Spinal cord (tissue), 10 donors: ENCODE measurements at places on chromosomes 6 and 20. TPM values are rescaled to one million over a fixed set of nuclear protein-coding genes. Genes with fewer than 3 reads are reported as not detected.
A peak's percentile ranks its signal among the peaks of the same experiment; 100 is the strongest.

- H3K27me3 ChIP-seq: peaks cover 78% of the 10 kb centered on the region
- H3K4me3 ChIP-seq: no peak overlapping the region
- H3K36me3 ChIP-seq: no peaks in the 10 kb centered on the region
- H3K4me1 ChIP-seq: peaks cover 37% of the 10 kb centered on the region
- peak; percentile 83 for DNase-seq
Observed at GRCh38 chr20:20362774-20363433, 5.0 kb upstream of the INSM1 start.

DNA sequence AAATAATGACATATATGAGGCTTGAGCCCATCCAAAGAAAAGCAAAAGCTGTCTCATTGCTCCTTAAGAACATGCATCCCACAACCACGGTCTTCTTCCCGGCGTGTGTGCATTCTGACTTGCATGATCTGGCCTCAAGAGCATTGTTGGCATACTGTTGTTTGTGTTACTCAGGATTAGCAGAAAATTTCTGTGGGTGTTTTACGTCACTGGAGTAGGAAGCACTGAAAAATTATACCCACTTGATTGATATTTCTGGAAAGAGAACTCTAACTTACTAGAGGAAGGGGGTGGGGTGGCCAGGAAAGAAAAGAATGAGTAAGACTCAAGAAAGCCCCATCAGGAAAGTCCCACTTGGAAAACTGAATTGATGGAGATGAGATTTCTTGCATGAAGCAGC lies 326.2 kb upstream of the PRDM1 start:
- DNase-seq: no peak
- H3K4me1 ChIP-seq: no peaks in the 10 kb centered on the region
- H3K27ac ChIP-seq: no peak overlapping the region
- H3K27me3 ChIP-seq: no peaks in the 10 kb centered on the region
- H3K4me3 ChIP-seq: no peak overlapping the region

DNA sequence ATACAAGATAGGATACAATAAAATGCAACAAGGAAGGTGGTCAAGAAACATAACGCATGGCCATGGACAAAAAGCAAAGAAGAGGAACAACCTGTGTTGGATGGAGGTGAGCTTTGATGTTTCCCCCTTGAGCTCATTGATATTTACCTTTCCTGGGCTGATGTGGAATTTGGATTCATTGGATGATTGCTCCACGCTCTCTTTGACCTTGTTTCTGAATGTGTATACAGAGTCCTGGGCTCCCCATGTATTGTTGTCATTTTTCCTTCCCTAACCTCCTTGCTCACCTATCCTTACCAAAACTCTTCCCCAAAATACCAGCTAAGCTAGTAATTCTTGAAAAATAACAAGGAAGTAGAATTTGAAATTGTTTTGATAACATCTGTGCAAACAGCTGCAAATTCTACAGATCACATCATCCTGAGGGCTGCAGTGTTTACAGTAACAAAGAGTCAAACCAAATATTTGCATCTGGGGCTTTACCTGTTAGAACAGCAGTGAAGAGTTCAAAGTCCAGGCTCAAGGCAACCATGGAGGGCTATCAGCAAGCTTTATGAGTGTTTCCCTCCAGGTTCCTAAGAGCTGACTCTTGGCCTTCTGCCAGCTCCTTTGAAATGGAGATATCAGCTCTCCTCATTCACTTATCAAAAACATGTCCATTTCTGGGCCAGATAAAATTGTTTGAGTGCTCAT lies 214.3 kb upstream of the MARCKS start:
- H3K27ac ChIP-seq: no peak overlapping the region
- no peak overlapping the region for H3K4me3 ChIP-seq
- no peaks in the 10 kb centered on the region for H3K36me3 ChIP-seq
- no peaks in the 10 kb centered on the region for H3K27me3 ChIP-seq

DNA sequence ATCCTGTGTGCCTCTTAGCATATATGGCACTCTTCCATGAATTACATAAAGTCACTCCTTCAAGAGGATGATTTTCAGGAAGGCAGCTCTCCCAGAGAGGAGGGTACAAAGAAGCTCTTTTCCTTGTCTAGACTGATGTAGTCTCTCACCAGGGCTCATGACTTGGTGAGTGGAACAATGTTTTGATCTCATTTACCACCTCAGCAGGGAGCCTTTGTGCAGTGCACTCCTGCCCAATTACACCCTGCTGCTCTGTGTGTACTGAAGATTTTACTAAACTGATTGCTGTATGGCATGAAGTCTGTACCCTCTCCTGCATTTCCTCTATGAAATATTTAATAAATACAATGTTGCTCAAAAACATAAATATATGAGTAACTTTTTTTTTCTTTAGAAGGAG lies 598.3 kb upstream of the HS3ST5 start:
- no peaks in the 10 kb centered on the region for H3K36me3 ChIP-seq
- no peak overlapping the region for H3K27ac ChIP-seq

Gene AKAP12
- total RNA-seq: 292 TPM

Gene ZNF165
- 1.7 TPM for total RNA-seq

DNA sequence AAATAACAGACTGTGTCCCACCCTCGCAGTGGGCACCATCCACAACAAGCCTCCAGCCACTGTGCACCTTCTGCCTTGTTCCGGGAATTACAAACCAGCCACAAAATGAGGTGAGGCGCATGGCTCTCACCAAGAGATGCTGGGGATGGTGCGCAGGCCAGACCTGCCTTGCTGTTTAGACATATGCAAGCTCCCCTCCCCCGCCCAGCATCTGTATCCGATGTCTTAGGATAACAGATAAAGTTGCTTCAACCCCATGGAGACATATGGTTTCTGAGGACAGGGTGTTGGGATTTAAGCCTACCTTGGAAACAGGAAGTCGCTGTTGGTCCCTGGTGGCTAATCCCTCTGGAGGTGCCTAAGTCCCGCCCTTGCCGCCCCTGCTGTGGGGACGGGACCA lies 50.4 kb upstream of the MPC1 start:
- DNase-seq: no peak
- no peak overlapping the region for H3K4me3 ChIP-seq
- no peak overlapping the region for H3K27ac ChIP-seq
- H3K4me1 ChIP-seq: peaks cover 13% of the 10 kb centered on the region

- no peak overlapping the region for H3K4me3 ChIP-seq
- peaks cover 11% of the 10 kb centered on the region for H3K27me3 ChIP-seq
- DNase-seq: peak; percentile 94
- peaks cover 38% of the 10 kb centered on the region for H3K4me1 ChIP-seq
- H3K27ac ChIP-seq: no peak overlapping the region
Observed at GRCh38 chr20:44014807-44015732, 100.4 kb downstream of the TOX2 start.

Gene LIN28B
- total RNA-seq: 0.44 TPM

DNA sequence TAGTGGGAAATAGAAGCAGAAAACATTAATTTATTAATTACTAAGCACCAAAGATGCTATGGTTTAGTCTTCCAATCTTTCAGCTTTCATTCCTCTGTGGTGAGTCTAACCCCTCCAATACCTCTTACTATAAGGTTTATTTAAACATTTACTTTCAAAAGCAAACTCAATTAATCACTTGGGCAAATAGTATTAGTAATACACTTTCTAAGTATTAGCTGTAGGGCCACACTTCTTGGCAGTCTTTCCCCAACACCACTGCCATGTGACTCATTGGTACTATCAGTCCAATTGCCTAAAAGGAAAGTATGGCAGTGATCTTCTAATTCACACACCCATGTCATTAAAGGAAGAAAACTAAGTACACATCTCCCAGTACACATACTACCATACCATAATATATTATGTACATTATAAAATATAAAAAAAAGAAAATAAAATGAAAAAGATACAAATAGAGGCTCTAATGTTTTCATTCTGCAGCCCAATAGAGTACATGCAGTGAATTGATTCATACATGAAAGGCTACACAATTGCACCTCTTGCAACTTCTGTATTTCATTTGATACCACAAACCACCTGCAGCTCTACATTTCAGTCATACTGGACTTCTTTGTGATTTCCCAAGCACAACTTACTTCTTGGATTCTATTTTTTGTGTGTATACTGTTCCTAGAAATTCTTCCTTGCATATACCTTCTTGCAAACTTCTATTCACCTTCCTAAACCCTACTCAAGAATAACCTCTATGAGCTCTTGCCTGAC lies 218.6 kb downstream of the PKHD1 start:
- no peaks in the 10 kb centered on the region for H3K36me3 ChIP-seq
- DNase-seq: no peak
- no peak overlapping the region for H3K4me3 ChIP-seq
- no peaks in the 10 kb centered on the region for H3K27me3 ChIP-seq
- H3K4me1 ChIP-seq: no peaks in the 10 kb centered on the region
- no peak overlapping the region for H3K27ac ChIP-seq

- DNase-seq: no peak
- H3K27ac ChIP-seq: no peak overlapping the region
- peaks cover 18% of the 10 kb centered on the region for H3K4me1 ChIP-seq
- no peaks in the 10 kb centered on the region for H3K36me3 ChIP-seq
- no peaks in the 10 kb centered on the region for H3K27me3 ChIP-seq
- no peak overlapping the region for H3K4me3 ChIP-seq
Observed at GRCh38 chr6:148750838-148751792, 4.3 kb downstream of the UST start.

- no peaks in the 10 kb centered on the region for H3K36me3 ChIP-seq
- no peak for DNase-seq
- no peak overlapping the region for H3K4me3 ChIP-seq
- H3K4me1 ChIP-seq: no peaks in the 10 kb centered on the region
Observed at GRCh38 chr6:22656706-22657351, 87.5 kb downstream of the HDGFL1 start.

DNA sequence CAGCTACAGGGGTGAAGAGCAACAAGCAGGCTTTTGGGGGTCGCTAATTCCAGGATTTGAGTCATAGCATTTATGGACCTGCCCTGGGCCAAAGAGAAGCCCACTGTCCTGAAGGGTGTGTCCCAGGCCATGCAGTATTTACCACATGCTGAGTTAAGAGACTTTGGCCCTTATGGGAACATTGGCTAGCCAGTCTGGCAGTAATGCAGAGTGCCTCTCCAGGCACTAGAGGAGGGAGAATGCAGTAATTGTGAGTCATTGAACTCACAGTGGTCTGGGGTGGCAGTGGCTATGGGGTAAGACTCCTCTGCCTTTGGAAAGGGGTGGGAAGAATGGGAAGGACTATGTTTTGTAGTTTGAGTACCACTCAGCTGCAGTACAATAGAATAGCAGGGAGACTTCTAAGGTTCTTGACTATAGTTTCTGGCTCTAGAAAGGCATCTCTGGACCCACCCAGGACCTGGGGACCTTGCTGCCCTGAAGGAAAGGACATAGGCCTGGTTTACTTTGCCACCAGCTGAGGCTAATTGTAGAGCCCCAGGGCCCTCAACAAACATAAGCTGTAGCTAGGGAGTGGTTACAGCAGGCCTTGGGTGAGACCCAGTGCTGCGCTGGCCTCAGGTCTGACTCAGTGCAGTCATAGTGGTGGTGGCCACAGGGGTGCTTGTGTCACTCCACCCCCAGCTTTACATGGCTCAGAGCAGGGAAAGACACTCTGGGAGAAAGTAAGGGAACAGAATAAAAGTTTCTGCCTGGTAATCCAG lies 520.9 kb downstream of the HTR1B start:
- no peak for DNase-seq
- H3K27me3 ChIP-seq: no peaks in the 10 kb centered on the region
- H3K36me3 ChIP-seq: no peaks in the 10 kb centered on the region

GRCh38 chr6:38241200-38241871 lies 398.4 kb downstream of the BTBD9 start:
- no peak overlapping the region for H3K4me3 ChIP-seq
- peak; percentile 54 for DNase-seq
- peaks cover 3% of the 10 kb centered on the region for H3K4me1 ChIP-seq
- H3K27ac ChIP-seq: no peak overlapping the region
- H3K27me3 ChIP-seq: no peaks in the 10 kb centered on the region

- H3K27me3 ChIP-seq: no peaks in the 10 kb centered on the region
- no peak overlapping the region for H3K27ac ChIP-seq
- H3K4me1 ChIP-seq: no peaks in the 10 kb centered on the region
- no peaks in the 10 kb centered on the region for H3K36me3 ChIP-seq
- no peak for DNase-seq
Observed at GRCh38 chr20:15986690-15987089, 586.6 kb downstream of the KIF16B start.

Gene GFRAL
- not detected for total RNA-seq

DNA sequence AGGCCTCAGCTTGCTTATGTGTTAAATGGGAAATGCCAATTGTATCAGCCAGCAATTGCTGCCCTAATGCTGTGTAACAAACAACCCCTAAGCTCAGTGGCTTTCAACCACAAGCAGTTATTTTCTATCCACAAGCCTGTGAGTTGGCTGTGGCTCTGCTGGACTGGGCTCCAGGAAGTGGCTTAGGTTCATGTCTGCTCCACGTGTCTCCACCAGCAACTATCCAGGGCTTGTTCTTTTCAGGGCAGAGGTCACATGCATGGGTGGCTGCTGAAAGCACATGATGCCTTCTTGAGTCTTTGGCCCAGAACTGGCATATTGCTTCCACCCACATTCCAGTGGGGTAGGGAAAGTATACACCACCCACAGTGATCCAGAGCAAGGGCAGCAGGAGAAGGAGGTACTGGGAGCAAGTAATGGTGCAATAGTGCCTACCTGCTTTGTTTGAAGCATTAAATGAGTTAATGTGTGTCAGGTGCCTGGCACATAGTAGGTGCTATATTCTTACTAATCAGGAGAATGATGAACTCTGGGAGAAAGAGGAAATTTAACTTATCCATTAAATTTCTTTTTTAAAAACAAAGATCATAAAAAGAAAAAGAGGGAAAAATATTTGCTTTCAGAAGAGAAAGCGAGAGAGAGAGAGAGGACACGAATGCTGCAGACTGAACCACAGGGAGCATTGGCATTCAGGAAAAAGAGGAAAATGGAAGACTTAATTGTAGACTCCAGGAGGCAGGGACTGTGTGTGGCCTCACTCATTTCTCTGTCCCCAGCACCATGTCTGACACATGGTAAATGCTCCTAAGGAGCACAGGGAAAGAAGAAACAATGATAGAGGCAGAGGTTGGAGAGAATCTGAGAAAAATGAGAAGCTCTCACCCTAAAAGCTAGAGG lies 25.2 kb upstream of the RNF24 start:
- H3K4me1 ChIP-seq: peaks cover 11% of the 10 kb centered on the region
- no peak overlapping the region for H3K4me3 ChIP-seq
- H3K27me3 ChIP-seq: no peaks in the 10 kb centered on the region

DNA sequence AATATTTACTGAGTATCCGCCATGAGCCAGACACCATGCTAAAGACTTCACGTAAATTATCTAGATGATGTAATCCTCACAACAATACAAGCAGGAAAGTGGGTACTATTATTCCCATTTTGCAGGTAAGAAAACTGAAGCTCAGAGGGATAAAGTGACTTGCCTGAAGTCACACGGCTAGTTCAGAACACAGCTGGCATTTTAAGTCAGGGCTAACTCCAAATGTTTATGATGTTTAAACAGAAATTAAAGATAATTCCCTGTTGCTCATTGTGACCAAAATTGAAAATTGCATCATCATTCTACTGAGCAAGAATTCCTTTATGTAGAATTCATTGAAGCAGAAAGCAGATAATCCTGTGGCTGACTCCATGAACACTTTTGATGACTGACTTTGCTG lies 71.3 kb upstream of the STXBP5 start:
- H3K4me1 ChIP-seq: no peaks in the 10 kb centered on the region
- no peak overlapping the region for H3K27ac ChIP-seq
- DNase-seq: no peak
- H3K4me3 ChIP-seq: no peak overlapping the region
- no peaks in the 10 kb centered on the region for H3K27me3 ChIP-seq
- no peaks in the 10 kb centered on the region for H3K36me3 ChIP-seq

Gene BACH2
- 11.0 TPM for total RNA-seq
